B cell (primary cell): ENCODE measurements at places on chromosomes 11 and 22.

GRCh38 chr11:122038543-122038942 lies 77.5 kb downstream of the BLID start:
- DNase-seq, result no peak

DNA sequence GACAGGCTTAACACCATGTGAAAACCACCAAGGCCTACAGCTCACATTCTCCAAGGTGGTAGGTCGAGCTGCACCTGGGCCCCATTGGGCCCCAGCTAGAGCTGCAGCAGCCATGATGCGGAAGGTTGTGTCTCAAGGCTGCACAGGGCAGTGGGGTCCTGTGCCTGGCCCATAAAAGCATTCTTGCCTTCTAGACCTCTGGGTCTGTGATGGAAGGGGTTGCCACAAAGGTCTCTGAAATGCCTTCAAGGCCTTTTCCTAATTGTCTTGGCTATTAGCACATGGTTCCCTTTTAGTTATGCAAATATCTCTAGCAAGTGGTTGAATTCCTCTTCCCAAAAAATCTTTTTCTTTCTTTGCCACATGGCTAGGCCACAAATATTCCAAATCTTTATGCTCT lies 52.5 kb upstream of the C11orf58 start:
- DNase-seq, result no peak

DNA sequence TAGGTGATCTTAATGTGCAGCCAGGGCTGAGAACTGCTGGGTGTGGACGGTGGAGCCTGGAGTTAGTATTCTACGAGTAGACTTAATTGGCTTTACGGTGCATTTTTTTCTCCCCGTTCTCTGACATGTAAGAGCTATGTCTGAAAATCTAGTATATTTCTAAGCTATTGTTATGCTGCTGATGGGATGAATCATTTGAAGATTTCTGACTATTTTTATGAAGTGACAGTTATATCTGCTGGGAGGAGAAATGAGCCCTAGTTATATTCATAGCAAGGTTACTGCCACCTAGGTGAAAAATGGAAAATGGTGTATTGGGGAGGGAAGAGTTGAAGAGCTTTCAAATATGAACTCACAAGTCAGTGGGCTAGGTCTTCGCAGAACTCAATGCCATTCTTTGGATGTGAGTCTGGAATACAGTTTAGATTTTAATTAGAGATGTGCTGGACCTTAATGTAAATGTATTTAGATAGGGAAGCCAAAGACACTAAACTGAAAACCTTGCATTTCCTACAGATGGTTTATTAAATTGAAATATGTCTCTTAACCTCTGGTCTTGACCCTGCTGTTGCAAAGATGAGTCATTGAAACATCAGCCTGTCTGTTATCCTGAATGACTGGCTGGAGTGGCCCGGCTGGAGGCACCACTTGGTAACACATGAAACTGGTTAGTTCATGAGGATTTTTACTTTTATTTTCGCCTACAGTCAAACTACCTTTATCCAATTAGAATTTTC lies 293.7 kb downstream of the DDX10 start:
- no peak for DNase-seq

- DNase-seq, result no peak
These were observed 7.6 kb upstream of the LMO2 start for GRCh38 chr11:33899400-33900037.

DNA sequence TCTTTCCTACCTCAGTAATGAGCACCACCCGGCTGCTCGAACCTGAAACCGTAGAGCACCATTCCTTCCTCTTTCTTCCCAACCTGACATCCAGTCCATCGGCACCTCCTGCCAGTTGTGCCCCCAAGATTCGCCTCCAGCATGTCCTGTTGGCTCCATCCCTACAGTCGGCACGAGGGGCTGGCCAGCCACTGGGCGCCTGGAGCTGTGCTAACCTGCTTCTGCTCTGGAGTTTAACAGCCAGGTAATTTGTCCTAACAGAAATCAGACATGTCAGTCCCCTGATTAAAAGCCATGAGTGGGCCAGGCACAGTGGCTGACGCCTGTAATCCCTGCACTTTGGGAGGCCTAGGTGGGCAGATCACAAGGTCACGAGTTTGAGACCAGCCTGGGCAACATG lies 16.8 kb downstream of the FDX1 start:
- DNase-seq, result no peak

- DNase-seq, result no peak
These were observed 72.6 kb downstream of the NAV2 start for GRCh38 chr11:19785265-19785664.

DNA sequence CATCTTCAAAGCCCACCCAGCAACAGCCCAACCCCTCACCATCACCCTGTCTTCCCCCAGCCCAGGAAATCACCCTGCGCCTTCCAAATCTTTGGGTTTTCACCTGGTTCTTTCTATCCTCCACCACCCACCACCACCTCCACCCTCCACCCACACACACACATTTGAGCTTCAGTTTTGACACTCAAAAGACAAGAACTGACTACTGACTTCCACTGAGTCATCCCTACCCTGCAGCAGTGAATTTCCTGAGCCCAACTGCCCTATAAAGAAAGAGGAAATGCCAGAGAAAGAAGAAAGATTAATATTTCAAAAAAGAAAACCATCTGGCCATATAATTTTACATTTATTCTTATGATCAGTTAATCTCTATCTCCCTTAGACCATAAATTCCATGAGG lies 137.5 kb downstream of the CHST1 start:
- no peak for DNase-seq

GRCh38 chr22:33300165-33300564 lies 242.0 kb upstream of the SYN3 start:
- DNase-seq, result no peak

DNA sequence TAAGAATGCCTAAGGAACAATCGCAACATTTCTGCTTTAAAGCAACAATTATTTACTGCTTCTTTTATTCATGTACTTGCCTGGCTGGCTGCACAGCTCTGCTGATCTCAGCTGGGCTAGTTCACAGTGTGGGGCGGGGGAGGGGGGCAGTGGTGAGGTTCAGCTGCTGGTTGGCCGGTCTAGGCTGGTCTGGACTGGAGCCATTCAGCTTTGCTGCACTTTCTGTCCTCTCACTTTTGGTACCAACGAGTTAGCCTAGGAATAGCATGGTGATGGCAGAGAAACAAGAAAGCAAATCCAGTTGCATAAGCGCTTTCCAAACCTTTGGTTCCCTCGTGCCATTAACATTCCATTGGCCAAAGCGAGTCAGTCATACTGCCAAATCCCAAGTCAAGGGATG lies 16.0 kb upstream of the MIF start:
- no peak for DNase-seq

DNA sequence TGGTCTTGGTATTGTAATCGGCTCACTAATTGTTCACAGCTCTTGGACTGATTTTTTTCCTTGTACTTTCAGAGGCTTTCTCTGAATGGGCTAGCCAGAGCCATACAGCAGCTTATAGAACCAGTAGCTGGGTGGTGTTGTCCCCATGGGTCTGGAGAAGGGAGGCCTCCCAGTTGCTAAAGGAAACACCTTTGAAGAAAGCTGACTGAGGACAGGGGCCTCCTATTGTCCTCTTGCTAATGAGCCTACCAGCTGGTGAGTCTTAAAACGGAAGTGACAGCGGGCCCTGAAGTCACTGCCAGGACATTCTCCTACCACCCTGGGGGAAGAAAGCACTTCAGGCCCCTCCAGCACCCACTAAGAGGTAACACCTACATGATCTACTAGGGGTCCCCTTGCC lies 9.9 kb downstream of the FADS3 start:
- peak; percentile 46 for DNase-seq

GRCh38 chr11:118471030-118471429 lies 34.7 kb downstream of the KMT2A start:
- DNase-seq, result no peak

GRCh38 chr22:19524170-19525115 lies at the start of gene CLDN5:
Gene CLDN5 (minus strand): TSS chr22:19524410. CDS start chr22:19524255, 155 bp downstream.
- DNase-seq, result no peak

DNA sequence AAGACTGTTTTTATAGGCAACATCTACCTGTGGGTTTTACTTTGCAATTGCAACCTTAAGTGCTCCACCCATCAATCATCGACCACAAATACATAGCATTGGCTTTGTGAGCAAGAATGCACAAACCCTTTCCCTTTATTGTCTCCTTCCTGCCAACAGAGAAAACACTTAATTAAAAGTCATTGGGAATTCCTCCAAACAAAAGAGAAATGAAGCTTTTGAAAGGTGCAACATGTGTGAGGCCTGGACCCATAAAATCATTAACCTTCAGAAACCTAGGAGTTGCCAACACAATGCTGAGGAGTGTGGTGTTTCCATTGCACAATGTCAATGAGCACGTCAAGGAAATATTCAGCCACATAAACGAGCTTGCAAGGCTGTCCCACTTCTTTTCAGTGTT lies 223.2 kb downstream of the BLID start:
- no peak for DNase-seq

GRCh38 chr11:125091877-125092664 lies 19.4 kb downstream of the TMEM218 start:
- no peak for DNase-seq

DNA sequence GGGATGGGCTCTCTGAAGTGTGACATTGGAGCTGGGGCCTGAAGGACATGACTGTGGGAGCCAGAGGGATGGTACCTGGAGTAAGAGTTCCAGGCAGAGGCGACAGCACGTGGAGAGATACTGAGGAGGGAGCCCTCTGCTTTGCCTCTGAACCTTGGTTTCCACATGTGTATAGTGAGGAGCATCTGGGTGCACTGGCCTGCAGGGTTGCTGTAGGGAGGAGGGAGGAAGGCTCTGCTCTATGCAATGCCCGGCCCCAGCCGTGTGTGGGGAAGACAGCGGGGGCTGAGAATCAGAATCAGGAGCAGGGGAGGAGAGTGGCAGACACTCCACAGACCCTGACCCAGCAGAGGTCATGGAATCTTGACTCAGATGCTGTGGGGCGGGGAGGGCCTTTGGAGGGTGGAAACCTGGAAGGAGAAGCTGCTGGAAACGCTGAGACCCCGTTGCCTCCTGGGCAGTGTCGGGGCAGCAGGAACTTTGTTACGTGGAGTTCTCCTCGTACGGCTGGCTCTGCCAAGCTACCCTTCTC lies 4.0 kb downstream of the SCYL1 start:
- no peak for DNase-seq

GRCh38 chr11:75399344-75400145 lies at the start of gene RPS3:
Gene RPS3 (plus strand): TSS chr11:75399518. CDS start chr11:75399548, 30 bp downstream.
- peak; percentile 94 for DNase-seq

DNA sequence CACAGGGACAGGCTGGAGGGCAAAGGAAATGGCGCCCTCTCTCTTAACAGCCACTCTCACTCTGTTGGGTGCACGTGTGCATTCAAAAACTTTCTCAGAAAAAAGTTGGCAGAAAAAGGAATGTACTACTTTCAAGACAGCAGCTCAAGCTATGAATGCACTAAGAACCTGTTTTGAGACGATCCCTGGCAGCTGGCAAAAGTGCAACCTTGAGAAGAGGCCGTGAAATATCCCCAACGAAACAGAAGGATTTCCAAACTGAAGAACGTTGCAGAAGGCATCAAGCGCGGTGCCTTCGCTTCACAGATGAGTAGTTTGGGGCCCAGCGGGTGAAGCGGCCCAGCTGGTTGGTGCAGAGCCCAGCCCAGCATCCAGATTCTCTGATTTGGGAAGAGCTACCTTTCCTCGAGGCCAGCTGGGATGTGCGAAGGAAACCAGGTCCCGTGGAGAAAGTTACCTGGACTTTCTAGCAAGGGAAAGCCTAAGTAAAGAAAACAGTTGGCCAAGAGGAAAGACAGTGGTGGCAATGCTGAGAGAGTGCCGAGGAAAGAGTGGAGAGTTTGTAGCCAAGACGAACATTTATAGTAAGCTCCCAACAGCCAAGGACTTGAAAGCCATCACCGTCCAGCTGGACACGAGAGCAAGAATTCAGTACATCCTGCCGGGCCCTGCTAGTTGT lies 16.3 kb downstream of the IFT27 start:
- DNase-seq, result no peak

GRCh38 chr11:9565822-9566560 lies 7.5 kb upstream of the WEE1 start:
- DNase-seq, result peak; percentile 27

DNA sequence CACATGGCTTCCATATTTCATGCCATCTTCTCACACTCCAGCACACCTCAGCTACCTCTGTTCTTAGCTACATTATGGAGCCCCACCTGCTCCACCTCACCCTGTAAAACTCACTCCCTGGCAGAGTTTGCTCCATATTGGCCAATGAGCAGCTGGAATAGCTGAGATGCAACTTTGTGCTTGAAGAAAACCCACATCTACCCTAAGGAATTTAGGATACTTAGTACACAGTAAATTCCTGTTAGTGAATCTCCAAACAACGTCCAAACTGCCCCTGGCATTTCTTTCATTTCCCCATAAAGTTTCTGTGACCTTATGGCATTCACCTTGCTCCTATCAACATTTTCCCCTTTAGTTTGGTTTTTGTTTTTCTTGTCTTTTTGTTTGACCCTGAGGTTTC lies 2.2 kb upstream of the VWCE start:
- no peak for DNase-seq

DNA sequence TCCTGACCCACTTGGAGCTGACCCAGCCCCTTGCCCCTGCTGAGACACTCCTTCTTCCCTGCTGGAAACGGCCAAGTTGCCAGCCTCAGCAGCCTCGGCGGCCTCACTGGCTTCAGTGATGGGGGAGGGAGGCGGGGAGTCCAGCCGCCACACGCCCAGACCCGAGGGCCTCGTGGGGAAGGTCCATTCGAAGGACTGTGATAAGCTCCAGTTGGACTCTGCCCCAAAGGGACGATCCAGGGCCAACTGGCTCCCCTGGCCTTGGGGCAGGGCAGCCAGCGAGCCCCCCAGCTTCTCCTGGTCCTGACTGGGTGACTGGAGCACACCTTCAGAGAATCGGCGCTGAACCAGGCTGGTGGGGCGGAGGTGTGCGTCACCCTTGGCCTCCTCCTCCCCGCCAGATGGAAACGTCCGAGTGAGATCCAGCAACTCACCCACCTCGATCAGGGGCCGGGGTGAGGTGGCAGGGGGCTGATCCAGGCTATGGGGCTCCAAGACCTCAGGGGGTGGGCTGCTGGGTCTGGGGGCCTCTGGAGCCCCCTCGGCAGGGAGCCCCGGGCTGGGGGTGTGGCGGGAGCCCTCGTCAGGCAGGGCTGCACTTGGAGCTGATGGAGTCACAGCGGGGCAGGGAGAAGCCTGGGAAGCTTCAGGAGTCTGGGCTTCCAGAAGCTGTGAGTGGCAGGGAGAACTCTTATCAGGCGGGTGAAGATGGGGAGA lies 11.5 kb downstream of the TNKS1BP1 start:
- DNase-seq, result no peak

GRCh38 chr22:45845076-45845487 lies 131.9 kb downstream of the WNT7B start:
- DNase-seq, result no peak

DNA sequence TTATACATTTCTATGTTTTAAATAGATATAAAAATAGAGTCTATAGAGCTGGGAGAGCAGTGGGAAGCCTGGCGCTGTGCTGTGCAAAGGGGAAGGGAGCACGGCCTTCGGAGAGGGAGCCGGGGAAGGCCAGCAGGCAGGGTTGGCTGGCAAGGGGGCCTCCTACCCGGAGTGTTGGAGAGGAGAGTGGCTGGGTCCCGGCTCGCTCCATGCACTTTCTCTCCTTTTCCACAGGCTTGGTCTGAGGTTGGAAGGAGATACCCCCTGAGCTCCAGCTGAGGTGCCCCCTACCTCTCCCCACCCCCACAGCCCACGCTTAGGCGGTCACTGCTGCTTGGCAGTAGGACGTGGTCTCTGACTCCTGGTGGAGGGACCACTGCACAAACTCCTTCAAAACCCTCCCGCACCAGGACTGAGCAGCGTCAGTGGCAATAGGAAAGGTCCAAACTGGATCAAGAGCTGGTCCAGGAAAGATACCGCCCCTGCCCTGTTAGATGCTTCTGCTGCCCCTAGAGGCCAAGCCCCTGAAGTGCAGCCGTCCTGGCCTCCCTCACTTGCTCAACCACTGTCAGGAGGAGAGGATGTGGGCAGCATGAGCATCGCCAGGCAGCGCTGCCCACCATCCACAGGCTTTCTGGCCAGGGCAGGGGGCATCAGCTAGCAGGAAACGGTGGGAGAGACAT lies 52.9 kb downstream of the SYT13 start:
- peak; percentile 57 for DNase-seq
